ENCODE measurements at places on chromosomes 7 and 10.

DNA sequence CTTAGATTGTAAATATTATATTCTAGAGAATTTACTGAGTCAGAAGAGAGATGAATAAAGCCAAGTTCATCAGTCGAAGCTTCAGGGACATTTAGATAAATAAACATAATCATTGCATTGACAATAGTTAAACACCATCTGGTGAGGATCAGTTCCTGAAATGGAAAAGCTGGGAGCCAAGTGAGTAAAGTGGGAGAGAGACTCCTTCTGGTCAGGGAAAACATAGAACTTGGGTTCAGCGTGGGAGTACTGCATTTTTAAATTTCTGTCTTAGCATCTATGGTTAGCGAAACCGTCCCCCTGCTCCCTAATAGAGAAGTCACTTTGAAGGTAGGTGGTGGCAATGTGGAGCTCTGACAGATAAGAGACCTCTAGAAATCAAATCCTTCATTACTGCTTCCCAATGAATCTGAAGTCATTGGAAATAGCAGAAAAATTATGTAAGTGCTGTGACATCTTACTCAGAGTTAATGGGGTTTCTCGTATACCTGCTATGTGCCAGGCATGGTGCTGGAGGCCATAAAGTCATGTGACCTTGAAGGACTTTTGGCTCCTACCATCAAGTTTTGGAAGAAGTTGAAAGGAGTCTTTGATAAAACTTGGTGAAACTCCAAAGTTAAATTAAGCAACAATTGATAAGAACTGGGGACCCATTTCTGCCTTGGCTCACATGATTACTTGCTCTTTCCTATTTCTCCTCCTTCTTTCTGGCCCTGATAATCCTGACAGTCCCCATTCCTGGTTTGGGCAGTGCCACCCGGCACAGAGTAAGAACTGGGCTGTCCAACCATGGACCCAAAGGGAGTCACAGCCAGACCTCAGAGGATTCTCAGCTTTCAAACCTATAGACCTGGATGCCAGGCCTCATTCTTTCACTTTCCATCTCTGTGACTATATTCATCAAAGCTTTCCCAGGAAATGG lies 211.2 kb downstream of the C7orf25 start:
- no peak for DNase-seq

GRCh38 chr10:43376828-43377423 lies 5.5 kb downstream of the FXYD4 start:
- DNase-seq = no peak

- no peak for DNase-seq
These were observed 11.8 kb upstream of the GPNMB start for GRCh38 chr7:23234569-23235296.

- DNase-seq = no peak
These were observed 901.8 kb upstream of the ZWINT start for GRCh38 chr10:57262892-57263291.

- no peak for DNase-seq
These were observed 5.7 kb upstream of the AP5Z1 start for GRCh38 chr7:4769761-4770160.

- DNase-seq = no peak
These were observed 16.7 kb upstream of the CLIP2 start for GRCh38 chr7:74272305-74273038.

GRCh38 chr7:37894671-37895070 lies 21.9 kb downstream of the SFRP4 start:
- DNase-seq = no peak

DNA sequence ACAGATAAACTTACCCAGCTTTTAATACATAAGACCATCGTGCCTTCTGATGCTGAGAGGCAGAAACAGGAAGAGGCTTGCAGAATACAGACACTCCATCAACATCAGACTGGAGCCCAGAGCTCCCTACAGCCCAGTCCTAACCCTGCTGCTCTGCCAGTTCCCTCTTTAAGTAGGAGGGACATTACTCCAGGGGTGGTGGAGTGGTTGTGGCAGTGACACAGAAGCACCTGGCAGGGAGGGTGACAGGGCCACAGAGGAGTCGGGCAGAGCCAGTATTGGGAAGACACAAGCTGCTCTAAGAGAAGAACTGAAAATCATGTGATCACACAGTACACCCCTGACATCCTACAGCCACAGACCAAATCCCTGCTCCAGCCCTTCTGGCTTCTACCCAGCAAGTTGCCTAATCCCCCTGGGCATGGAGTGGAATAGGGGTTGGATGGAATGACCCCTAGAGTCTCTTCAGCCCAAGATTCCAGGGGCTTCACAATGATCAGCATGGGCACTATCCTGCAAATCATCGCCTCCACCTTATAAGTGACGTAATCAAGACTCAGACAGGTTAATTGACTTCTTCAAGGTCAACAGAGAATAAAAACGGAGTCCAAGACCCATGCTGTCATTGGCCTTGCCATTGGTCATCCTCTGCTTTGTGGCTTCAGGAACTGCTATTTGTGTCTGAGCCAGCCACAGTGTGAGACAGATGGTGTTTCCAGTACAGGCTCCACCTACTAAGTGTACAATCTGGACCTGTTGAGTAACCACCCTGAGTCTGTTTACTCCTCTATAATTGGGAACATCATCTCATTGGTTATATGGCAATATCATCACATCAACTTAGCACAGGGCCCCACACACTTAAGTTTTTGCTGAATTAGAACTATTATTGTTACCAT lies 61.1 kb upstream of the ZMIZ1 start:
- no peak for DNase-seq

DNA sequence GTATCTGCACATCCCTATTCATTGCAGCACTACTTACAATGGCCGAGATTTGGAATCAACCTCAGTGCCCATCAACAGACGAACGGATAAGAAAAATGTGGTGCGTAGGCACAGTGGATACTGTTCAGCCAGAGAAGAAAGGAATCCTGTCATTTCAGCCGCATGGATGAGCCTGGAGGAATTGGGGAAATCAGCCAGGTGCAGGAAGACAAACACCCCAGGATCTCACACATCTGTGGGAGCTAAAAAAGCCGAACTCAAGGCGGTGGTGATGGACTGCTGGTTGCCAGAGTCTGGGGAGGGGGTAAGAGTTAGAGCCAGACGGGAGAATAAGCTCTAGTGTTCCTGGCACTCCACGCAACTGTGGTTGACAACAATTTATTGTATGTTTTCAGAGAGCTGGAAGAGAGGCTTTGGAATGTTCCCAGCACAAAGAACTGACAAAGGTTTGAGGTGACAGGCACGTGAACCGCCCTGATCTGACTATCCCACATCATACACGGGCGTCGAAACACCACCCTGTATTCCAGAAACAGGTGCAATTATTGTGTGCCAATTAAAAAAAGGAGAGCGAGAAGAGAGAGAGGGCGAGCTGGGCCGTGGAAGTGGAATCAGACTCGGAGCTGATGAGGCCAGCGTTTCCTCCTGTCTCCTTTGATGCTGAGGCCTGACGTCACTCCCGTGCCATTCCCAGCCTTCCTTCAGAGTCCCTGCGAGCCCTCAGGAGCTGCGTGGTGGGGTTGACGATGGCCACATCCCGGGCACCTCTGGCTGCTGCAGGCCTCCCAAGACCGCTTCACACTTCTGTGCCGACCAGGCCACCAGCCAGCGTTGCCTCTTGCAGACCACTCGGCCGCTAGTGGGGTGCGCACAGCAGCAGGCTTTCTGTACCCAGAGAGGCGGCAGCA lies 189.5 kb downstream of the DNAJB6 start:
- no peak for DNase-seq

DNA sequence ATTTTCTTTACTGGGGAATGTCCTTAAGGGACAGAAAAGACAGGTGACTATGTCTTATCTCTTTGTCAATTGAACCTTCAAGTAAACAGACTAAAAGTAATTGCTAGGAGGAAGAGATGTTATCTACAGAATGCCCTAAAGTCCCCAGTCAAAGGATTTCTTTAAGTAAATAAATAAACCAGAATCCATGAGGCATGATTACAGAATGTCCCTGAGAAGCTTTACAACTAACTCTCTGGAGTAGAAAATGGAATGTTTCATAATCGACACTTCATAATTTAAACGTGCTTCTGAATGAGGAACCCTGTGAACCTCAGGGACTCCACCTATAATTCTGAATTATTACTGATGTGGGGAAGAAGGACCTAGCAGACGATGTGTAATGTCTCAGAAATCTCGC lies 187.9 kb upstream of the IMMP2L start:
- no peak for DNase-seq

Measured in NCI-H524 treated with DMSO at 0.1 percent for 48 hours (cell line).